ENCODE measurements at places on chromosomes 12 and 14. TPM values are rescaled to one million over a fixed set of nuclear protein-coding genes. Genes with fewer than 3 reads are reported as not detected.

The RIMBP2 gene
- total RNA-seq: 19.1 TPM

GRCh38 chr14:102262929-102263462 is 42.0 kb downstream of the MOK start:
- no peak for DNase-seq
- no peak overlapping the region for H3K4me3 ChIP-seq
- no peaks in the 10 kb centered on the region for H3K4me1 ChIP-seq
- H3K36me3 ChIP-seq: no peaks in the 10 kb centered on the region

- H3K27ac ChIP-seq: no peak overlapping the region
- H3K27me3 ChIP-seq: no peaks in the 10 kb centered on the region
- peak; percentile 52 for DNase-seq
- H3K4me1 ChIP-seq: no peaks in the 10 kb centered on the region
- no peaks in the 10 kb centered on the region for H3K36me3 ChIP-seq
- no peak overlapping the region for H3K4me3 ChIP-seq
Observed at GRCh38 chr14:95683793-95684192, 2.4 kb upstream of the TCL1B start.

- H3K4me3 ChIP-seq: no peak overlapping the region
- no peaks in the 10 kb centered on the region for H3K4me1 ChIP-seq
- no peaks in the 10 kb centered on the region for H3K36me3 ChIP-seq
- no peak overlapping the region for H3K27ac ChIP-seq
- DNase-seq: no peak
Observed at GRCh38 chr14:69493791-69494190, 9.3 kb downstream of the PLEKHD1 start.

DNA sequence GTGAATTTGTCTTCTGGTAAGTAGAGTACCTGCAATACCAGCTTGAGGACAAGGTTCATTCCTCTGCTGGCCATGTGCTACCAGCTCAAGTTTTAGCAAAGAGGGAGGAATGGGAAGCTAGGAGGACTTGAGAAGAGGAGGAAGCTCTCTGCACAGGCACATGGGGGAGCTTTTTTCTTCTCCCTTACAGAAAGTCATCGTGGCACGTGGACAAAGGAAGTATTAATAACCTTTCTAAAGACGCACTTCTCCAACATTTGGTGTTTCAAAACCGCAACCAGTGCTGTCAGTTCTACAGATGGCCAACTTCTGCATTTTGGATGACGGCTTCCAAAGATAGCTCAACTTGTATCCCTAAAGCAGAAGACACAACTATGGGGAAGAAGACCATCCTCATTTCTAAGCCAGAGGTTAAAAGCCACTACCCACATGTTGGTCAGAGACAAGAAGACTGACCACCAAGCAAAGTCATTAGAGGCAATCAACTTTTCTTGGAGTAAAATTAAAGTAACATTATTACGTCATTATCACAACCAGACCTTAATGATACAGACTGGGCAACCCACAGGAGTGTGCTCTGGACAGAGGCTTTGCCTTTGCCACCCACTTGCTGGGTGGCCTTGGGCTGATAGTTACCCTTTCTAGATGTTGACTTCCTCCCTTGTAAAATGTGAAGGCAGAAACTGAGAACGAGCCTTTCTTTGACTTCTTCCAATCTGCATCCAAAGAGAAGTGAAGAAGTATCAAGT is 12.3 kb upstream of the TMED10 start:
- H3K27ac ChIP-seq: no peak overlapping the region
- peak; percentile 66 for DNase-seq
- H3K4me1 ChIP-seq: peaks cover under 1% of the 10 kb centered on the region
- H3K36me3 ChIP-seq: no peaks in the 10 kb centered on the region
- no peaks in the 10 kb centered on the region for H3K27me3 ChIP-seq
- no peak overlapping the region for H3K4me3 ChIP-seq
